ENCODE measurements at places on chromosomes 3 and 15.

DNA sequence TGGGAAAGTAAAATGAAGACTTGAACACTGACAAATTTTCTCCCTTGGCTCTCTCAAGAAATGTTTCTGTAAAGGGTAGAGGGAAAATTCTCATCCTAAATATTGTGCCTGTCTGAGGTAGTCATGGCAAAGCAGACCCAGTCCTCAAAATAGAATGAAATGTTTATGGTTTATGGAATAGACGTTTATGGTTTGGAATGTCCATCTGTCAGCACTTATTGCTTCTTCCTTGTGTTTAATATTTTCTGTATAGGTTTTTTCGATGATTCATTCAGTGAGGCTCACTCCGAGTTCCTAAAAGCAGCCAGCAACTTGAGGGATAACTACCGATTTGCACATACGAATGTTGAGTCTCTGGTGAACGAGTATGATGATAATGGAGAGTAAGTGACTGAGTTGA, 13.9 kb downstream of the ELL3 start:
- DNase-seq: no peak

GRCh38 chr15:28002136-28002861, 96.8 kb downstream of the OCA2 start:
- no peak for DNase-seq

DNA sequence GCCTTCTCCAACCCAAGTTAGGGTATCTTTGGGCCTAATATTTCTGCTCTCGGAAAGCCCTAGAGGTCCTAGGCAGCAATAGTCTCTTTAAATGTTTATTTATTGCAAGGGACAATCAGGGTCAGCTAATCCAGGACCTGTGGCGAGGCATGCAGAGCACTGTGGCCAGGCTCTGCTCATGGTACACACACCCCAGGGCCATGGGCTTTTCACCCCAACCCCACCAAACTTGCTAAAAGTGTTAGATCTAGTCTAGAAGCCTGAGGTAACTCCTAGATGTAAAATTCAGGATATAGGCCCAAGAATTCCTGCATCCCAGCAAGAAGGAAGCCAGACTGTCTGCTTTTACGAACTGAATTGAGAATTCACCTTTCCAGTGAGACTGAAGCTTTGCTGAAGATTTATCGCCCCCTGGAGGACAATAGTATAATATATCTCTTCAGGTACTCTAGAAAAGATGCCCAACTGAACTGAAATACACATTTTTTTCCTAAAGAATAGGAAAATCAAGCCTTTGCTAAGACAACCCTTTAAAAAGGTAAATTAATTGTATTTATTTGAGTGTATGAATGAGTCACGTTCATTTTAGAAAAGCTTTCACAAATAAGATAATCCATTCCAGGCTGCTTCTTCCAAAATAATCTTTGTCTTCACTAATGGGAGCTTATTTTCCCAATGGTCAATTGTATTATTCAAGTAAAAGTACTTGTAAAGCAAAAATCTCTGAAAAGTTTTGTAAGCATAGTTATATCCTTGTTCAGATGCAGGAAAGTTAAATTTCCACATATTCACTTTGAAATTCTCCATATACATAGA, 89.8 kb downstream of the LRRC3B start:
- DNase-seq: no peak

GRCh38 chr3:168071591-168072322, 24.0 kb downstream of the GOLIM4 start:
- DNase-seq: no peak

- no peak for DNase-seq
These were observed 699.8 kb upstream of the NR2F2 start for GRCh38 chr15:95630683-95631082.

GRCh38 chr15:95610945-95611344, 719.6 kb upstream of the NR2F2 start:
- DNase-seq: no peak

DNA sequence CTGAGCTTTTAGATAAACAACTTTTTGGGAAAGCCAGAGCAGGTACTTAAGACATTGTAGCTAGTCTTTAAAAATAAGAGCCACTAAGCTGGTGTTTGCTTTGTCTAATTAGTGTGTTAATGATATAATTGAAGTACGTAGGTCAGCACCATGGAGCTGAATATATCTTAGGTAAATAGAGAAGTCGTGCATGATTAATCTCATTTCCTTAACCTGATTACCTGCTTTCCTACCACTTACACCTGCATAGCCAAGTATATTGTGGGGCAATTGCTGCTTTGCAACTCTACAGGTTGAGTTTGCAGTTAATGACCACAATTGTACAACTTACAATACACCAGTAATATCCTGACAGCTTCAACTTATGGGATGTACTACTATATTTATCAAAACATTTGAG, 17.6 kb upstream of the TOPAZ1 start:
- DNase-seq: no peak

- DNase-seq: no peak
These were observed 39.6 kb upstream of the PDZRN3 start for GRCh38 chr3:73664389-73664788.

DNA sequence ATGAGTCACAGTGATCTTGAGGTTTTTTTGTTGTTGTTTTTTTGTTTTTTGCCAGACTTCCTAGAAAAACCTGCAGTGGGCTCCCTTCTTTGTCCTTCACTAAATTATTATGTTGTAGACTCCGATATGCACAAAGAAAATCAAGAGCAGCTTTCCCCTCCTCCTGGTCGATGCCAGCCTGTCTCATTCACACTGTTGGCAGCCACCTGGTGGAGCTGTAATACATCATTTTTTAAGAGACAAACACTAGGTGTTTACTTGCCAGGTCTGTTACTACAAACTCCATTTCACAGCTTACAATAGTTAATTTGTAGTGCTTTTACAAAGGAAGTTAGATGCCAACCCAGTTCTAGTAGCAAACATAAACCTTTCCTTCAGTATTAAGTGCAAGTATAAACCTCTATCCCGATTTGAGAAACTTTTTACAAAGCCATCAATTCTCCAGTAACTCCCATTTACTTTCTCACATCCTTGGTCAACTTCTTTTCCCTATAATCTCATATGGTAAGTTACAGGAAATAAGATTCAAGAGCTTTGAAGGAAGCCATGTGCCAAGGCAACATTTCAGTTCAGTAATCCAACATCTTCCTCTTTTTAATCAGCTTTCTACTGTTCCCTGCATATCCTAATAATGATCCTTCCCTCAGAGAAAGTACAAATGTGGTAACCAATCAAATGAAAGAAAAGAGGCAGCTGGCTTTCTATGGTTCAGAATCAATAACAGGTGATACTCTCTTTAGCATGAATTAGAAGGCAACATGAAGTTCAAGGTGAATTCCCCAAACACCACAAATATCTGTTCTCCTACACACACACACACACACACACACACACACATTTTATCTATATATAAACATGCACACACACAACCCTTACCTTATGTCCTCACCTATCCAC, 14.0 kb downstream of the AAGAB start:
- no peak for DNase-seq

GRCh38 chr3:70180664-70181063, 131.8 kb downstream of the MDFIC2 start:
- no peak for DNase-seq

DNA sequence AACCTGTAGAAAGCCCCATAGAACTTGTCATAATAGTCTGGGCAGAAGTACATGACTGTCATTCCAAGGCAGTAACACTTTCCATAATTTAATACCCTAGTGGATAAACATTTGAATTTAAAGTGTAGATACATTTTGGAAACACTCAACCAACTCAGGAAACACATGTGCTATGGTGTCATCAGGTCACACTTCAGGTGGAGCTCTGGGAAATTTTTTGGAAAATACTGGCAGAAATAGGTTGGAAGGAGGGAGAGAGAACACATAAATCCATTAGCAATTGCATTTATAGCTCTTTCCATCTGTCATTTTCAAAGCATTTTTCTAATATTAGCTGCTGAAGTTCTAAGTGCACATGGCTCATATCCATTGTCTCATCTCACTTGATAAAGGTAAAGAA, 135.7 kb downstream of the MEIS2 start:
- DNase-seq: no peak

DNA sequence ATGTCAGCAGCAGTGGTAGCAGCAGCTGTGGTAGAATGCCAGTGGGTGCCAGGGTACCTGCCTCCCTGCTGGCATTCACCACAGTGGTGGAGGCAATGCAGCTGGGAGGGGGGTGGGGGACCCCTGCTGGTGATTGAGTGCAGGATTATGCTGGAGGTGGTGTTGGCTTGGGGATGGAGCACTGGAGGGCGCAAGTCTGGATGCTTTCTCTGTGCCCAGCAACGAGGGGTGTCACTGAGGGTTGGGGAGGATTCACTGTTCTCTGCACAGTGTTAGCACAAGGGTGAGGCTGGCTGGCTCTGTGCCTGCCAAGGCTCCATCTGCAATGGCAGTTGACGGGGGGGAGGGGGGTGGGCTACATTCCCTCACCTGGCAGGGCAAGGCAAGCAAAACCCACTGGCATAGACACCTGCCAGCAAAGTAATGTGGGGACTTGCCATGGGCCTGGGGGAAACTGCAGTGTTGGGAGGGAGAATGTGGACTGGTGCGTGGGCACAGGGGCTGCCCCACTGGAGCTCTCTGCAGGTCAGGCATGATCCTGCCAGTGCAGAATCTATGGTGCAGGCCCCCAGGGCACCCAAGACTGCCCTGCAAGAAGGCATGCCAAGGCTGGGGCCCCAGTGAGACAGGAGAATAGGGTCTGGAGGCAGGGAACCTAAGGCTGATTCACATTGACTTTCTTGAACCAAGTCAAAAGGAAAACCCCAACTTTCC, 64.3 kb downstream of the MINDY4B start:
- DNase-seq: no peak

- no peak for DNase-seq
These were observed 4.2 kb downstream of the TP63 start for GRCh38 chr3:189635339-189635738.

GRCh38 chr3:195911946-195912270, 3.6 kb upstream of the TNK2 start:
- DNase-seq: no peak

DNA sequence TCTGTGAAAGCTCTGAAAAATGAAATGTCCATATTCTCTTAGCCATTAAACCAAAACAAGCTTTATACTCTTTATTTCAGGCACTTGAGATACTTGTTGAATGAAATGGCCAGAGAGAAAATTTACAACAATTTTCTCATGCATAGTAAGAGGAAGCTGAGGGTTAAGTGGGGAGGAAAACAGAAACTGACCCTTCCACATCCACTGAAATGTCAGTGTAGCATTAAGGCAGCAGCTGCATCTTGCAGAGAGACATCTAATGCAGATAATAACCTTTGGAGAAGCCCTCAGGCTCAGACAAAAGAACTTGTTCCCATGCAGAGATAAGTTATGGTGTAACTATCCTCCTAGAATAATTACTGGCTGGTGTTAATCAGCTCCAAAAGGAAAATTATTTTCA, 34.0 kb downstream of the ZDHHC23 start:
- no peak for DNase-seq

DNA sequence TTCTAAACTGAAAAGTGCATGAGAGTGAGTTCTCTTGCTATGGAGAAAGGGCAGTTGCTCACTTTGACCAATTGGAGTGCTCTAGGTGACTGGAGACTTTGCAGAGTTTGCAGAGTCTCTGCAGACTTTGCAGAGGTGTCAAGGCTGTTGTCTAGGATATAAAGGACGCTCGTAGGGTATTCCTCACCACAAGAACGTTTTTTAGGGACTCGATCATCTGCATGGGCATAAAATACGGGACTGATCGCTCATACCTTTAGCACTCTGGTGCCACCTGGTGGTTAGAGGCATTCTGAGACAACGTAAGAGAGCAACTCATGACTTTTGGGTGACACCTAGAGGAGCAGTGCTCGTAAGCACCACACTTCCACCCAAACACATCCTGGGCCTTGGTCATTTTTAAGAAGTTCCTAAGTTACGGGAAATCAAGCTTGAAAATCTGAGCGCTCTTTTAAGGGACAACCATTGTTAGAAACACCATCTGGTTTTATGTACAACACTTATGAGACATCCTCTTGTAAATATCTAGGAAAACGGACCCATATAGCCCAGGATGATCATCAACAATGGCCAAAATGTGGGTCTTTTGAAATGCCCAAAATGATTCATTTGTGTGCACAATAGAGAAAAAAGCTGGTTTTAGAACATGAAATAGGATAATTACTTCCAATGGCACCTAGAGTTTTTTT, 51.6 kb upstream of the XCR1 start:
- peak; percentile 46 for DNase-seq

DNA sequence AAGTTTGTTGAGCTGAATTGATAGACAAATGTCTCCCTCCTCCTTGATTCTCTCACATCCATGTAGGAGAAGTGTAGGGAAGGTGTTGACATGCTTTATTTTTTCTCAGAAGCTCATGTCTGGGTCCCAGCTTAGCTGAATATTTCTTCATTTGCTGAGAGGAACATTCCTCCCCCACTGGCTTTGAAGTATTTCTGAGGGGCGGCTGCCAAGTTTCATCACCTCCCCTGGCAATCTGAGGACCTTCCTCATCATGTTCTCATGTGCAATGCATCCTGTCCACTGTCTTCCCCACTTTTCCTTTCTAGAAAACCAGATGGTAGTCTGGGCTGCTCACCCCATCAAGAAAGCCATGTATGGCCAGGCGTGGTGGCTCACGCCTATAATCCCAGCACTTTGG, 168.9 kb upstream of the RGMA start:
- DNase-seq: no peak

GRCh38 chr3:148513096-148513543, 184.6 kb upstream of the AGTR1 start:
- DNase-seq: no peak

DNA sequence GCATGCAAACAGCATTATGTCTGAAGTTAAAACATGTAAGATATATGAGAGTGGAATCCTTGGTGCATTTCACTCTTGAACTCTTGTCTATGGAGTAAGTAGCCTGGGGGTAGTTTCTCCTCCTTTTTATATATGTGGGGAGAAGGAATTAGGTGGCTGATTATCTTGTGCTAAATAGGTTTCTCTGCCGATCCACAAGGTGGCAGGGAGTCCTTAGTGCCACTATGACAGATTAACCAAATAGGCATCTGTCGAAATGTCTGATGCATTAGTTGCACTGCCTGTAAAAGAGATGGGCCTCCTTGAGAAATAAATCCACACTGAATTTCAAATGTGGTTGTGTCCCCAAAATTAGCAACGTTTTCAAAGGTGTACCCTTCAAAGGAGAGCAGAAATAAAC, 170.1 kb downstream of the CNTN4 start:
- DNase-seq: no peak

- DNase-seq: no peak
These were observed 53.1 kb downstream of the TM2D3 start for GRCh38 chr15:101599091-101599490.

DNA sequence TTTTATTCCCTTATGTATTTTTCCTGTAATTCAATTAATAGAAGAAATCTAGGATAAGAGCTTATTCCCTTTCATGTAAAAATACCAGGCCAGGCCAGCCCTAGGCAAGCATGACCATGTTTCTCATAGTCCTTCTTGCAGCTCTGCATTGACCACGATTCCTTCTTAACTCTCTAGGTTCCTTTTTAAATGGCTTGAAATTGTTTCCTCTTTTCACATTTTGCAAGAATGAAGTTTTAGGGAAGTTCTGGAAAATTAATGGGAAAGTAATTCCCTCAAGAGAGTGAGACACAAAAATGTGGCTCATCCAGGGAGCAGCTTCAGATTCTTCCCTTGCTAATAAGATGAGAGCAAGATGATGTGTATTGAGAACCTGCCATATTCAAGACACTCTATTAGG, 116.5 kb upstream of the FGF7 start:
- DNase-seq: no peak

- DNase-seq: no peak
These were observed at the start of gene RASL12 for GRCh38 chr15:65067645-65068402. Gene RASL12, minus strand, starts transcription at chr15:65067991. Its CDS starts 156 bp downstream, at chr15:65067835.

GRCh38 chr3:127970966-127971592, 56.0 kb downstream of the KBTBD12 start:
- DNase-seq: no peak

- no peak for DNase-seq
These were observed 212.8 kb upstream of the EIF1B start for GRCh38 chr3:40096661-40097111.

- no peak for DNase-seq
These were observed 222.3 kb upstream of the THBS1 start for GRCh38 chr15:39358441-39359041.

Data from activated naive CD4-positive, alpha-beta T cell (primary cell).